Naive thymus-derived CD8-positive, alpha-beta T cell (primary cell): ENCODE measurements at places on chromosomes 7 and 10. TPM values are rescaled to one million over a fixed set of nuclear protein-coding genes. Genes with fewer than 3 reads are reported as not detected.
A peak's percentile ranks its signal among the peaks of the same experiment; 100 is the strongest.

DNA sequence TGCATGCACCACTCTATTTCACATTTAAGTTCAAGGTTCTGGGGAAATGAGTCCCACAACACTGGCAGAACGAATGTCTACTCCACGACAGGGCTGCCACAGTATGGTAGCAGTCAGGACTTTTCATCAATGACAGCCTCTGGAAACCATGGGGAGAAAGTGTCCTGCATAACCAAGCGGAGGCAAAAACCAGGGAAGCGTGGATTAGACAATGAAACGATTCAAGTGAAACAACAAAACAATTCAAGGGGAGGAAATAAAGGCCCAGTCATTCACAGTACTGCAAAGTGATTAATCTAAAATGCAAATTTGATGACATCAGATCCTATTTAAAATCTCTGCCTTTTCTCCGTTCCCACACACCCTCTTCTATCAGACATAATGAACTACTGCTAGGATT lies 168.2 kb downstream of the DPY19L1 start:
- H3K27me3 ChIP-seq: peaks cover 1% of the 10 kb centered on the region
- H3K4me1 ChIP-seq: no peaks in the 10 kb centered on the region
- no peak for DNase-seq
- no peak overlapping the region for H3K27ac ChIP-seq
- H3K36me3 ChIP-seq: no peaks in the 10 kb centered on the region

DNA sequence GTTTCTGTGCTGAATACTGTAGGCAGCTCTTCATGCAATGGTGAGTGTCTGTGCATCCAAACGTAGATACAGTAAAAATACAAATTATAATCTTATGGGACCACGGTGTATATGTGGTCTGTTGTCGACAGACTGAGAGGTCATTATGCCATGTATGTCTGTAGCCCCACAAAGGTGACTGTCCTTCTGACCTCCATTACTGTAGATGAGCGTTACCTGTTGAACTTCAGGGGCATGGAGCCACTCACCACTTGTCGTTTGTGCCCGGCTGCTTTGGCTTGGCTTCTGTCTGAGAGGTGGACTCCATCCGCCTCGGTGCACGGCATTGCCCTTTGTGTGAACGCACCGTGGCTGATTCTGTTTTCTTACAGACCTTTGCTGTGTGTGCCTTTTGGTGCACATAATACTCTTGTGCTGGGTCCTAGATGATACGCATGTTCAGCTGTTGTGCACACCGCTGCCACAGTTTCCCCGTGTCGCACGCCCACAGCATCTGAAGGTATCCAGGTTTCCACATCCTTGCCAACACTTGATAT lies 2.9 kb downstream of the UBE3C start:
- H3K27me3 ChIP-seq: no peaks in the 10 kb centered on the region
- no peak for DNase-seq
- peak overlapping the region; percentile 86 for H3K27ac ChIP-seq
- no peaks in the 10 kb centered on the region for H3K36me3 ChIP-seq

DNA sequence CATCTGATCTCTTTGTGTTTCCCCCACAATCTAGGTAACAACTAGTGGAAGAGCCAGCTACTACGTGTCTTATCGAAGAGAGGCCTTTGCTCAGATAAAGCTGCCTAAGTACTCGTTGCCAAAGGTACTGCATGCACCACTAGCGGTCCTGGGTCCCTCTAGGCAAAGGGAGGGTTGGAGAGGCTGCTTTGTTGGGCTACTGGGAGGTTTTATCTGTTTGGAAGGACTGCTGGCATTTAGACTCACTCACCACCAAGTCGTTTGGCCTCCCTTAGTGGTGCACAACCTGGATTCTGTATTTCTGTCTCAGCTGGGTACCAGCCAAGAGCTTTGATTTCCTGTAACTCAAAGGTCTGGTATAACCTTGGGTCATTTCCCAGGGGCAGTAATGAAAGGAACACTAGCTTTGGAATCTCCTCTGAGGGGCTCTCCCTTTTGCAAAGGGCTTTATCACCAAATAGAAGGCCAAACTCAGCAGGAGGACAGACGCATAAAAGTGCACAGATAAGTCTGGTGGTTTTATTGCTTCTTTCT lies 498.3 kb downstream of the SORCS3 start:
- no peak overlapping the region for H3K4me3 ChIP-seq
- H3K27ac ChIP-seq: no peak overlapping the region
- no peaks in the 10 kb centered on the region for H3K4me1 ChIP-seq

ADK gene
- 29.6 TPM for total RNA-seq

SLC18A3 gene
- not detected for total RNA-seq

- no peak overlapping the region for H3K4me3 ChIP-seq
- no peaks in the 10 kb centered on the region for H3K27me3 ChIP-seq
- peaks cover 9% of the 10 kb centered on the region for H3K36me3 ChIP-seq
- DNase-seq: no peak
These were observed 384.9 kb downstream of the PLXNA4 start for GRCh38 chr7:132191418-132191817.

DNA sequence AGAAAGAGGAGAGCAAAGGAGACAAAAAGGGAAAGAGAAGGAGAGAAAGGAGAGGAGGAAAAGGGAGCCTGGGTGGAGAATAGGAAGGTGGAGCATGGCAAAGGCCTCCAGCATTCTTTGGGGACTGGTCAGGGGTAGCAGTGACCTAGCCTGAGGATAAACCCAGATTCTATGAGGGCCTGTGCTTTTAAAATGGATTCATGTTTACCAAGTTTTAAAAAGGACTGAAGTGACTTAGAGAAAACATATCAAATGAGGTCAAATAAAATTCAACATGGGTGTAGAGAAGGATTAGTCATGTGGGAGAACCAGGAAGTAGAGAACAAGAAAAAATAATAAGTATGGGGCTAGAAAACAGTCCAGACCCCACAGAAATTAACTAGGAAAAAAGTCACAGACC lies 20.7 kb downstream of the CREB3L2 start:
- peaks cover 12% of the 10 kb centered on the region for H3K4me1 ChIP-seq
- DNase-seq: no peak
- H3K27ac ChIP-seq: peak overlapping the region; percentile 11
- H3K27me3 ChIP-seq: no peaks in the 10 kb centered on the region
- H3K4me3 ChIP-seq: no peak overlapping the region
- H3K36me3 ChIP-seq: peaks cover 19% of the 10 kb centered on the region

DNA sequence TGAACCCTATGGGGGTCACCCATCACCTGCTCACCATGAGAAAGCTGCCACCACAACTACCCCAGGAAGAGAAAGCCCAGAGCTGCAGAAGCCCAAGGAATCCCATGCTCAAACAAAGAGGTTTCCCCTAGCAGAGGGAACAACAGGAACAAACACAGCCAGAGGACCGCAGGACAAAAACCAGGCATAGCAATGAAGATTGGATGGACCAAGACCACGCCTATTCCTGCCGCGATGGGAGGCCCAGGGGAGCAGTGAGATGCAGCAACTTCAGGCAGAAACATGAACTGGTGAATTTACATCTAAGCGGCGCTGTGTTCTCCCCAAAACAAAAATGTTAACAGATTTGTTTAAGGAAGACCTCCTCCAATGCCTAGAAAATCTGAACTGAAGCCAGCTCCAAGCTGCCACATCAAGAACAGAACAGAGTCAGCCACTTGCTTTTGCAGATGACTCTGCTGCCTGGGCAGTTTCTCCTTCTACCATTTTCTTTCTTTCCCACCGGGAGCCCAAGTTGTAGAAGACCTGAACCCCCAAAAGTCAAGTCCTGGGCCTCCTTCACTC lies 134.2 kb upstream of the NEBL start:
- no peak overlapping the region for H3K27ac ChIP-seq
- H3K4me1 ChIP-seq: no peaks in the 10 kb centered on the region
- no peak for DNase-seq
- H3K36me3 ChIP-seq: no peaks in the 10 kb centered on the region
- H3K4me3 ChIP-seq: no peak overlapping the region
- H3K27me3 ChIP-seq: no peaks in the 10 kb centered on the region

DNA sequence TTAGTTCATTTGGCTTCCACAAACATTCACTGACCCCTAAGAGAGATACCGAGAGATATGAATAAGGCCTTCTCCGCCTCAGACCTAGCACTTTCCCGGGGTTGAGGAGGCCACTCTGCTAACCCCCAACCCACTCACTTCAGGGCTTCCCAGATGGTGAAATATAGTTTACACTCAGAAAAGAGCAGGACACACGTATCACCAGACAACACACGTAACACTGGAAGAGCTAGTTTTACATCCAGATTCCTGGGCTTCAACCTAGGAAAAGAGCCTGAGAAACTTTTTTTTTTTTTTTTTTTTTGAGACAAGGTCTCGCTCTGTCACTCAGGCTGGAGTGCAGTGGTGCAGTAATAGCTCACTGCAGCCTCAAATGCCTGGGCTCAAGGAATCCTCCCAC lies 15.2 kb upstream of the DLG5 start:
- no peak overlapping the region for H3K27ac ChIP-seq
- H3K36me3 ChIP-seq: no peaks in the 10 kb centered on the region
- H3K27me3 ChIP-seq: peaks cover 7% of the 10 kb centered on the region
- no peak for DNase-seq
- H3K4me1 ChIP-seq: no peaks in the 10 kb centered on the region
- H3K4me3 ChIP-seq: no peak overlapping the region
